Stimulated activated CD8-positive, alpha-beta memory T cell treated with anti-CD3 and anti-CD28 coated beads, Interleukin-4, amount 100 ng/mL, for 1 hour (primary cell): ENCODE measurements at places on chromosomes 2 and 18.

GRCh38 chr2:5839550-5839949 lies 147.4 kb downstream of the SOX11 start:
- no peak for DNase-seq

DNA sequence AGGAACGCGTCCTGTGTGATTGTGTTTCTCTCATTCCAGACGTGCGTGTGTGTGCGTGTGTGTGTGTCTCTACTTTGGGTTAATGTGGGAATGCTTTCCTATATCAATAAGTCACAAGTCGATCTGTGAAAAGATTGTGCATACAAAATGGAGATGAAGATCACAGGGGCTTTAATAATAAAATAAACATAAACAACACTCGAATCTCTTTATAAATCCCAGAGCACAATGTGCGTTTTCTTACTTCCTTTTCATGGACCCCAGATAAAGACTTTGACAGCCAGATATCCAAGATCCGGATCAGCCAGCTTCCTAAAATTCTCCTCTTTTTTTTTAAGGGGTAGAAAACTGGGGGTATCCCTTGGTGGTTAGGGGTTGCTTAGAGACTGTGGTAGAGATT lies 4.7 kb downstream of the PAX8 start:
- DNase-seq = no peak

GRCh38 chr2:219592736-219593135 lies 4.9 kb upstream of the STK11IP start:
- DNase-seq = no peak

GRCh38 chr2:72106978-72107377 lies 40.7 kb downstream of the CYP26B1 start:
- DNase-seq = no peak

DNA sequence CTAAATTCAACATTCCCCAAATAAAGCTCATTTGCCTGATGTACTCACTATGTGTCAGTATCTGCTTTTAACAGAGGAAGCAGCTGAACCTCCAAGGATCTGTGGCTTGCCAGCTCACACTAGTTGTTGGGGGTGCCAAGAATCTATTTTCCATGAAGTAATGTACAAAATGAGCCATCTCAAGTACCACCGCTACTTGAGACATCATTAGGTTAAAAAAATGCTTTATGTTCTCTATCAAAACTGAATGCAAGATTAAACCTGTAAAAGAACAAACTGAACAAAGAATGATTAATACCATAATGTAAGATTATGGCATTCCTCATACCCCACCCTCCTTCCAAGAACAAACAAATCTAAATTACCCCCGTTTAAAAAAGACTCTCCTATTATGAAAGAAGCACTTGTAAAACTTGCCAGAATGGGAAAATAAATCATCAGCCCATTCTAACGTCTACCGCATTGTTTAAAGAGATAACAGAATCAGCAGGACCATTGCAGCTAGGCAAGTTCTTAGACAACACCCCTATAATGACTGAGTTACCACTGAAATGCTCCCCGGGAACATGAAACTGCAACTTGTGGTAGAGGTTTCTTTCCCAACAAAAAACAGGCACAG lies 471.6 kb downstream of the DLGAP1 start:
- no peak for DNase-seq

DNA sequence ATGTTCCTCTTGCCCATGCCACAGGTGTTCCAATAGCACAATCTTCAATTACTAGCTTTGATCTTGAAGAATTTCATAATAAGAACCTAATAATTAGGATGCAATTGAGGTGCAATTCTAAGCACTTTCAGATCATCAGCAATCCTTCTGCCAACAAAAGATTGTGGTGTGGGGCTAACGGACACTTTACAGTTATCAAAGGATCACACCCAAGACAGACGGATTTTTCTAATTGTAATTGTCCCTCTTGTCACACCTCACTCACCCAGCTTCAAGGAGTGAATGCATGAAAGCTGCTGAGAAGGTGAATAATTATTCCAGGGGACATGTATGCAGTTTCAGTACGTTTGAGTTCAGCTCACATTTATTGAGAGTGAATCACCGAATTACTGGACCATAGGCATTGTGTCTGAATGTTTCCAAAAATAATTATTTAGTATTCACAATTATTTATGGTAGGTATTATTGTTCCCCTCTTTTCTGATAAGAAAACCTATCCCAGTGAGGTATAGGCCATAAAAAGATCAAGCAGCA lies 438.5 kb upstream of the TRIB2 start:
- DNase-seq = no peak

- no peak for DNase-seq
These were observed 678.9 kb upstream of the CELF4 start for GRCh38 chr18:38244480-38244879.

DNA sequence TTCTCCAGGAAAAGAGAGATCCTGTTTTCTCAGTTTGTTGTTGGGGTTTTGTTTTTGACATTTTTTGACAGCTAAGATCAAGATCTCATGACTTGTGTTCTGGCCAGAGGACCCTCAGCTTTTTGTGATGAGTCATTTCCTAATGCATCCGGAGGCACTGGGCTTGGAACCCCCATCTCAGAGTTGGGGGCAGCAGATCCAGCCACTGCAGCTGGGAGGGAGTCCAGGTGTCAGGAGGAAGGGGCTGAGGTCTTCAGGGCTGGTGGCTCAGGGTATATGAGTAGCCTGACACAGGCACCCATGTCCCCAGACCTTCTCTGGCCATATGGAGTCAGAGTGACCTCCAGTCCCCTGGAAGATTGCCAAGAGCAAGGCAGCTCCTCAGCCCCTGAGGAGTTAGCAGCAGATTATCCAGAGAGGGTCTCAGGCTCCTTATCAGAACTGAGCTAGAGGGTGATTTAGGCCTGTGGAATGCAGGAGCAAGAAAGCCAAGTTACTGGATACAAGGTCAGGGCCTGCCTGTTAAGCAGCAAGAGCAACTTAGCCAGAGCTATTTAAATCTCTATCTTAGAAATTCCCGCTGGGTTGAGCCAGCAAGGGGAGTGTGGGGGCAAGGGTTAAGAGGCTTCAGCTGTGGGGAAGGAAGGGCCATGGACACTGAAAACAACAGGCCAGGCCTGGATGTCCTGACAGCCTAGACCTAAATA lies 62.4 kb downstream of the TANC1 start:
- no peak for DNase-seq

- no peak for DNase-seq
These were observed 52.7 kb downstream of the CCDC68 start for GRCh38 chr18:54906331-54907185.

GRCh38 chr18:10892786-10893185 lies 256.6 kb downstream of the PIEZO2 start:
- DNase-seq = no peak

DNA sequence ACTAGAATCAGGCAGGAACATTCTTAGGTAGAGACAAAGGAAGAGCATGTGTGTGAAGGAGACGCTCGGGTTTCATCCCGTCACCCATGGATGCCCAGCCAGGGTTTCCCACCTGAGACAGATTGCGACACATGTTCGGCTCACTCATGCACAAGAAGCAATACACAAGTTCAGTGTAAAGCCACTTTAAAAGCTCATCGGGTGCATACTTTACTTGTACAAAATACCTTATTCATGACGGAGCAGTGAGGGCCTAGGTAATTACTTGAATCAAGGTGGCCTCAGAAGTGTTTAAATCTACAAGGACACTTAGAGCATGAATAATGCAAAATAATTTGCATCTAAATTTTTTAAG lies 42.0 kb downstream of the ZEB2 start:
- DNase-seq = no peak

DNA sequence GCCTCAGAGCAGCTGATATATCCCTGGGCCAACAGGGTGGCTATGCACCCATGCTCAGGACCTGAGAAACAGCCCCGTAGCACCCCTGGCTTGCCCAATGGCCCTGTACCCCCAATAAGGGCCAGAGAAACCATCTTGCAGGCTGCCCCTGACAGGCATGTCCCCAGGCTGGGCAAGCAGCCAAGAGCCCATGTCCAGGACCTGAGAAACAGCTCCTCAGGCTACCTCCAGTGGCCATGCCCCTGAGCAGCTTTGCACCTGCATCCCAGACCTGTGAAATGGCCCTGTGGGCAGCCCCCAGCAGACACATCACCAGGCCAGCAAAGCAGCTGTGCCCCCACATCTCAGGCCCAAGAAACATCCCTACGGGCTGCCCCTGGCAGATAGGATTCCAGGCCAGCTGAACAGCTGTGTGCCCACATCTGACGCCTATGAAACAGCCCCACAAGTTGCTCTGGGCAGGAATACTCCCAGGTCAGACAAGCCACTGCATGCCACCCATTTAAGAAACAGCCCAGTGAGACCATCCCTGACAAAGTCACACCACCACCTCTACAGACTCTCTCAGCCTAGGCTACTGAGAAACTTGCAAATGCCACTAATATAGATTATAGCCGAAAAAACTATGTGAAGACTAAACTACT lies 84.1 kb downstream of the TMEM237 start:
- no peak for DNase-seq

DNA sequence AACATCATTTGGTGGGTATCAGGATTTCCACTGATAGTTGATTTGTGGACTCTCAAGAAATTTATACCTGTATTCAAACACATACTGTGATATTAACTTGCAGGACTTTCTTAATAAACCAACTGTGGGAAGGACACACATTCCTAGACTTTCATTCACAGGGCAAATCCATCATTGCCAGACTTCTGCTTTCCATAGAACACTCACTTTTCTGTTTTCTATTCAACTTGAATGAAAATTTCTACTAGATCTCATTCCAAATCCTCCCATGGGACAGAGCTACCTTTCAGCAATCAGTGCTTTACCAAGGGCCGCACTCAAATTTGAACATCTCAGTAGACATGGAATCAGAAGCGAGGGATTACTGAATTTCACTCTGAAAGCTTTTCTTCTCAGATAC lies 612.5 kb downstream of the IRS1 start:
- DNase-seq = no peak

DNA sequence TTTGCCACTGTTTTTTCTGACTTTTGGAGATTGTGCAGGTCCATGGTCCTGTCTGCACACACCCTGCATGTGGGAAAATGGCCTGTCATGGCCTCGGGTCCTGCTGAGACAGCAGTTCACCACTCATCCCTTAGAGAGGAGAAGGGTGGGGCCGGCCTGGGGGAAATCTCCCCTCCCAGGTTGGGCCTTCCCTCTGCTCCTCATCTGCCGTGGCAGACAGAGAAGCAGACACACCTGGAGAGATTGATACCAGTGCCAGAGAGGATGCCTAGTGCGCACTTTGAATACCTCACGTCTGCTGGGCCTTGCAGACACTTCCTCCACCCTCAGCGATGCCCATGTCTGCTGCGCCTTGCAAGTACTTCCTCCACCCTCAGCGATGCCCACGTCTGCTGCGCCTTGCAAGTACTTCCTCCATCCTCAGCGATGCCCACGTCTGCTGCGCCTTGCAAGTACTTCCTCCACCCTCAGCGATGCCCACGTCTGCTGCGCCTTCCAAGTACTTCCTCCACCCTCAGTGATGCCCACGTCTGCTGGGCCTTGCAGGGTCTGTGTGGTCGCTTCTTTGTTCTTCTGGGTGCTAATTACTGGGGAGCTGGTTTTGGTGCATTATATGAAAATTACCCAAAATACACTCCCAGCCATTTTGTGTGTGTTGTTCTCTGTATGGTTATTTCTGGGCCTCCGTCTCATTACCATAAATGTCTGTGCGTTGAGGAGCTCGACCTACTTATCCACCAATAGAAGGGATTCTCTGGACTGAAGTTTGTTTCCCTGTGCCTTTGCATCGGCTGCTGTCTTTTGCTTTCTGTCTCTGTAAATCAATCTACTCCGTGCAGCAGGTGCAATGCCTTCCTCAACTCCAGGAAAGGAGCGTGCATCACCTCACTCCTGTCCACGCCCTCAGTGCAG lies 186.9 kb upstream of the PXDN start:
- no peak for DNase-seq

GRCh38 chr2:110874453-110875383 lies 142.3 kb downstream of the ACOXL start:
- DNase-seq = no peak

DNA sequence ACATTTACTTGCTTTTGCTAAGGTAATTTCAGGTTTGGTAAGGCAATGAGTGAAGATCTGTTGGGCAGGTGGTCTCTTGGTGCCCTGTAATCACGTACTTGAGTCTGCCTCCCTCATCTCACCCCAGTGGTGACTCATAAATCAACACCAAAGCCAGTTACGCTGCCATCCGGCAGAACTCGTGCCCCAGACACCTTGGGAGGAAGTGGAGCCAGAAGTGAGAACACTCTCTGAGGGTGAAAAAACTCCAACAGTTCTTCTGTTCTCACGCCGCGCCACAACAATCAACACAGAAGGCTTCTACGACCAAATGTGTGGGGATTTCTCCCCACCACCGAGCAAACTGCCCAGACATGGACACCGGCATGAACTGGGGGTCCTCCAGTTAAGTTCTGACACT lies 206.2 kb downstream of the ARL4C start:
- DNase-seq = peak; percentile 76

DNA sequence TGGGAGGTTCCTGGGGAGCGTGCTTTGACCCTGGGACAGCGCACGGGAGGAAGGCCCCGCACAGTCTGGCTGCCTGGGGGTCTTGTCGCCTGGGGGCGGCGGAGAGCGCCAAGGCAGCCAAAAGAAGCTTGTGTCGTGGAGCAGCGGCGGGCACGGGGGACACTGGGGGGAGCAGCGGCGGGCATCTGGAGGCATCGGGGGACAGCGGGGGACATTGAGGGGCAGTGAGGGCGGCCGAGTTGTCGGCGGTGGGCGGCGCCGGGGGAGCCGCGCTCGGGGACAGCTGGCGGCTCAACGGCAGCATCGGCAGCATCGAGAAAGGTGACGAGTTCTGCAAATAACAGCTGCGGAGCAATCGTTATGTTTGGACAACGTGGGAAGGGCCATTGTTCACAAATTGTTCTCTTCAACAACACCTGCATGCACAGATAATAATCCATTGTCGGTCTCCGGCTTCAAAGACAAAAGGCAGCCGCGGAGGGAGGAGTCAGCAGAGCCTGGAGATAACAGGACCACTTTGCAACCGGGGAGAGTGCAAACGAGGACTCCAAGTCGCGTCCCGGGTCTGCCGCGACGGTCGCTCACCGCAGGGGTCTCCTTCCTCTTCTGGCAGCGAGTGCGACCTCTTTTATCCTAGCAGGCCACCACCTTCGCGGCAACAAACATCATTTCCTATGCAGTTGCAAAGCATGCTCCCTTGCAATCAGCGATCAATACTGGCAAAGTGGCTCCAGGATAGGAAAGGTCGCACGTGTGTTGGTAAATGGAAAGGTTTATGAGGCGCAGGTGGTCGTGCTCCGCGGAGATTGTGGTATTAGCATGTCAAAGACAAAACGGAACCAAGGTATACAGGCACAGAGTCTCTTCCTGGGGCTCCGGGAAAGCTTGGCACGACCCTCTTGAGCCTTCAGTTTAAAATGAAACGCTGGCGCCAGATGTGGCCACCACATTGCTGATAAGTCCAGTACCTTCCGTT lies 132.3 kb upstream of the DLX2 start:
- DNase-seq = no peak

- DNase-seq = no peak
These were observed 134.0 kb downstream of the FTCDNL1 start for GRCh38 chr2:199716807-199717586.

GRCh38 chr18:63315876-63316275 lies 3.7 kb downstream of the BCL2 start:
- no peak for DNase-seq

DNA sequence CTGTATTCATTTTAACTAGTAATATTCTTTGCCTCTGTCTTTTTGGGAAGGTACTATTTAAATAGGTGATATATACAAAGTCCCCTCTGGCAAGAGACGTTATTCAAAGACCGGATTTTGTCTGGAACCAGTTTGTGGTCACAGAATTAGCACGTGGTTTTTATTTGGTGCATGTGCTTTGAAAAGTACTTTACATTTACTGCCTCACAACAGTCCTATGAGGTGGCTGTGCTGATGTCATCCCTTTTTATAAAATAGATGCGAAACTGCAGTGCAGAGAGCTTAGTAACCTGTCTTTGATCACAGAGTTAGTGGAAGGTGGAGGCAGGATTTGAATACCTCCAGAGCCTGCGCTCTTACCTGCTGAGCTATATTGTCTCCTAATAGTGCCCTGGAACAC lies 4.0 kb downstream of the LPIN1 start:
- DNase-seq = no peak
